ENCODE measurements at places on chromosomes 3 and 15.

GRCh38 chr3:11022115-11022514 is 29.6 kb downstream of the SLC6A1 start:
- DNase-seq = no peak

- no peak for DNase-seq
These were observed 4.9 kb upstream of the TBC1D5 start for GRCh38 chr3:17747174-17747889.

- no peak for DNase-seq
These were observed 24.4 kb downstream of the MAGEF1 start for GRCh38 chr3:184687363-184688015.

GRCh38 chr15:89075846-89076245 is 12.4 kb upstream of the ABHD2 start:
- no peak for DNase-seq

DNA sequence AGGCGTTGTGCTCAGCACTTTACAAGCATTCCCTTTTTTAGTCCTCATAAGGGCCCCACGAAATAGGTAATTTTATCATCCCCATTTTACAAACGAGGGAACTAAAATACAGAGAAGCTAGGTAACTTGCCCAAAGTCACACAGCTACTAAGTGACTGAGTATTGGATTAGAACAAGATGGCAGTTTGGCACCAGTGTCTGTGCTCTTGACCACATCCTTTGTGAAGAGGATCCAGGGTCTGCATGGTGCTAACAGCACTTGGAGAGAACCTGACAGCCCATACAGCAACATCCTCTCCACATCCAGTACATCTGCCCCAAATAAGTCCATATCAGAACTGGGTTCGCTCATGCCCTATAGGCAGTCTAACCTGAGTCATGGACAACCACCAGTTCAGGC is 21.8 kb upstream of the DAPK2 start:
- DNase-seq = no peak

- DNase-seq = no peak
These were observed 169.3 kb downstream of the LPP start for GRCh38 chr3:188323067-188323842.

- DNase-seq = no peak
These were observed 36.7 kb downstream of the SRP14 start for GRCh38 chr15:40002295-40002694.

GRCh38 chr3:29138171-29138570 is 142.7 kb upstream of the RBMS3 start:
- DNase-seq = no peak

DNA sequence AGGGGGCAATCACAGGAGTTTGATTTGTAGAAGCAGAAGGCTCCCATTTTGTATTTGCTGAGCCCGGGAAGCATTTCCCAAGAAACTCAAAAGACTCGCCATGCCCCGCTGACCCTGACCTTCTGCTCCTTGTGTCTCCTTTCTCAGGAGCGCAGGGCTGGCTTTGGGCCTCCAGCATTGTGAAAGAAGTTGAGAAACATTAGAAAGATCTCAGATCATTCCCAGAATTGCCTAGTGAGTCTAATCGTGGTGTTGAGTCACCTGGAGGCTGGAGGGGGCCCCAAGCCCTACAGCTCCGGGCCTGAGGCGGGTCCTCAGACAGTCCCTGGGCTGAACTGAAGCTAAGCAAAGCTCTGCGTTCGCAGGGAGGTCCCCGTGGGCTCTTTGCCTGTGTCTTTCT is 10.9 kb upstream of the PIGZ start:
- DNase-seq = no peak

- no peak for DNase-seq
These were observed 14.7 kb upstream of the ATP2B2 start for GRCh38 chr3:10520072-10520471.

- DNase-seq = no peak
These were observed 54.0 kb upstream of the GADL1 start for GRCh38 chr3:30948426-30948825.

DNA sequence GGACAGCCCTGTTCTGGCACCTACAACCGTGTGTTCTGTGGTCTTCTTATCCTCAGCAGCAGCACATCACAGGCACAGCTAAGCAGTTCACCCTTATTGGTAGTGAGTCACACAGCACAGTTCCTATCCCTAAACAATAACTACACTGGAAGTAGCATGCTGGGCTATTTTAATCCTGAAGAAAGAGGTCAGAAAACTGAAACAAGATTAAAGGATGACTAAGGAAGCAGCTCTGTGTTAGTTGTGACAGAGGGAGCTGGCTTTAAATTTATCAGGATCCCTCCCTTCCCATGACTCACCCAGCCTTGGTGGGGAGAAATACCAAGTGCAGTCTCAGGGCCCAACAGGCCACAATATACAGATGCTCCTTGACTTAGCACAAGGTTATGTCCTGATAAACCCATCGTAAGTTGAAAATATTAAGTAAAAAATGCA is 144.3 kb downstream of the ERC2 start:
- DNase-seq = no peak

GRCh38 chr3:105513886-105514285 is 147.2 kb downstream of the ALCAM start:
- no peak for DNase-seq

- no peak for DNase-seq
These were observed 456.7 kb upstream of the THBS1 start for GRCh38 chr15:39124155-39124552.

GRCh38 chr3:152461460-152461859 is 192.7 kb downstream of the MBNL1 start:
- no peak for DNase-seq

DNA sequence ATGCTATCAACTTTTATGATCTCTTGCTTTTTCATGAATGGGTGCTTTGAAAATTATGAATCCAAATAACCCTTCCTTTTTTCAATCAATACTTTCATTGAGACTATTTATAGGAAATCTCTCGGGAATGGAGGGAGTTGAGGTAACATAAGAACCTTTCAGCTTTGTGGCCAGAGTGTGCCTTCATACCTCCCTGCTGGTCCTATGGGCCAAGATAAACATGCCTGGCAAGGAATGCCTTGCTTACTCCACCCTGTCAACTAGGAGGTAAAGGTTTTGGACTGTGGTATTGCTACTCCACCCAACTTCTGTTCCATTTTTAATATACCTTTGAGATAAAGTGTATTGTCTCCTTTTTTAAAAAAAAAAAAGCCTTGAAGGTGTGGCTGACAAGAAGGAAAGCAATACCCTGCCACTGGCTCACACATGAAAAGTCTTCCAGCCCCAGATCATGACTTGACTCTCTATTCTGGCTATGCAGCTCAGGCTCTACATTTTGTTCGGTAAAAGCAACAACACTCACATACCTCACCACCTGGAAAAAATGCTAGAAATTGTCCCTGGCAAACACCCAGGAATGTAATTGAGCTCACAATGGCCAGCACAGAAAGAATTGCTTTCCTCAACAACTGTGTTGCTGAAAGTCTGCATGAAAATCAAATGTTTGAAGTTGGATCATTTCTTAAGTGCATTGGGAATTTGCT is 35.8 kb downstream of the COL8A1 start:
- no peak for DNase-seq

GRCh38 chr3:7205535-7205934 is 344.6 kb downstream of the GRM7 start:
- DNase-seq = no peak
